ENCODE measurements at places on chromosomes 6 and 20.

- DNase-seq: no peak
Observed at GRCh38 chr20:8526610-8527009, 394.5 kb downstream of the PLCB1 start.

GRCh38 chr6:112936504-112936903 lies 589.4 kb downstream of the RFPL4B start:
- no peak for DNase-seq

DNA sequence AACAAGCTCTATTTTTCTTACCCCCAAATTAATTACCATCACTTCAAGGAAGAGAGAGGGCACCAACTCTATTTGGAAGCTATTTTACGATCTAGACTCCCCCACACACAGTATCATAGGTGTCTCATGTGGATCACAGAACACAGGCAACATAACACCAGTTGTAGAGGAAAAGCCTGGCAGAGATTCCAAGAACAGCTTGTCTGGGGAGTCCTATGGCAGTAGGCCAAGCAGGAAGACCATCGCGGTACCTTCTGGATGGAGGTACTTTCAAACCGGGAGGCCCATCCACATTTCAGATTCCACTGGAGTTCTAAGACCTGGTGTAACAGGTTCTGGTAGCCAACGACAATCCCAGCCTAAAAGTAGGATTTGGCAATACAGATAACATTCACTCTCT lies 37.6 kb upstream of the SPDEF start:
- DNase-seq: no peak

- DNase-seq: no peak
Observed at GRCh38 chr6:40579101-40579500, 8.1 kb downstream of the LRFN2 start.

DNA sequence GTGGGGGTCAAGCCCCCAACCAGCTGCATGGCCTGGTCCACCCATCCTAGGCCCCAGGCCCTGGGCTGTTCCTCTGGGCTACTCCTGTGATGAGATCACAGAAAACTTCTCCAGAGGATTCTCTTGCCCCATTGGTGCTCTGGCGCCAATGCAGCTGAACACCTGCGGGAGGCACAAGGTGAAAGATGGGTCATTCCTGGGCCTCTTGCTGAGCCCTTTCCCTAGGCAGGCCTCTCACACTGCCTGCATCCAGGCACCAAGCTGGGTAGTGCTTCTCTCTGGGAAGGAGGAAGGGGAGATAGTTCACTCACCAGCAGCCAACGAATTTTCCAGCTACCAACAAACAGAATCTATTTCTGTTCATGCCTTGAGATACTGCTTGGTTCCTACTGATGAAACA lies 142.1 kb downstream of the PXDC1 start:
- no peak for DNase-seq

DNA sequence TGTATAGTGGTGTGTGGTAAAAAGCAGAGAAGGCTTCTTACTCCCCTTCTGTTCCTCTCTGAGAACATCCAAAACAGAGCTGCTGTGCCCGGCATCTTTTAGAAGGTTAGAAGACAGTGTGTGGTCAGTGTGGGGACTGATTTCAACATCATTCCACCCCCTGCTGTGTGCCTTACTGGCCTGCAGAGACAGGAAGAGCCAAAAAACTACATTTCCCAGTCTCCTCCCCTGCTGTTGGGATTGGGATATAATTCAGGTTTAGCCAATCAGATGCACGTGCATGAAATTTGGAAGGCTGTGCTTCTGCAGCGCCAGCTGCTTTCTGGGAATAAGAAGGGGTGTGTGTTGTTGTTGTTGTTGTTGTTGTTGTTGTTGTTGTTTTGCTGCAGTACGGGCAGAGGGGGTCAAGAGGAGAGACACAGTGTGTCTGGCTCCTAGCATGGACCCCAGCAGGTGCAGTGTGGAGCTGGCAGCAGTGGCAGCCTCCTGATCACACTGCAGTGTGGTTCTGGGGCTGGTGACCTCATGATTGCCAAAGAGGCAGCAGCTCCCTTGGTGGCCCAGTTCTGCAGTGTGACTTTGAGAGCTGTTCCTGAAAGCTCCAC lies 74.7 kb downstream of the MRPL14 start:
- no peak for DNase-seq

- DNase-seq: no peak
Observed at GRCh38 chr6:3956054-3956453, 106.9 kb downstream of the FAM50B start.

- no peak for DNase-seq
Observed at GRCh38 chr6:16706029-16706428, 55.2 kb downstream of the ATXN1 start.

GRCh38 chr6:38155621-38156204 lies 336.2 kb downstream of the ZFAND3 start:
- no peak for DNase-seq

DNA sequence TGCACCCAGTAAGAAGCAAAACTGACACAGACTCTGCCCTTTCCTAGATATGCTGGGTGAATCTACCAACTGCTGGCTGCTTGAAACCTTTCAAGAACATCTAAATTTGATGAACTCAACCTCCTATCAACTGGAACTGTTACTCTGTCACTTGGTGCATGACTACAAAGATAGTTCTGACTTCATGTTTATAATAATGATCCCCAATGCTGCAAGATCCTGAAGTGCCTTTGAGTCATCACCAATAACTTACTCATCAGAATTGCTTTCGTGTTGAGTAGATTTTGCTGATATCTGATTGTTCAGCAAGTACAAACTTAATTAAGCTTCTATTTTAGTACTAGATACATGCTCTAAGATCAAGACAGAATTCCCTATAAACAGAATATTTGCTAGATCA lies 100.2 kb upstream of the ARMC2 start:
- DNase-seq: no peak

- no peak for DNase-seq
Observed at GRCh38 chr6:42239333-42239732, 21.7 kb upstream of the MRPS10 start.

GRCh38 chr6:56363796-56364430 lies 116.5 kb upstream of the COL21A1 start:
- no peak for DNase-seq

DNA sequence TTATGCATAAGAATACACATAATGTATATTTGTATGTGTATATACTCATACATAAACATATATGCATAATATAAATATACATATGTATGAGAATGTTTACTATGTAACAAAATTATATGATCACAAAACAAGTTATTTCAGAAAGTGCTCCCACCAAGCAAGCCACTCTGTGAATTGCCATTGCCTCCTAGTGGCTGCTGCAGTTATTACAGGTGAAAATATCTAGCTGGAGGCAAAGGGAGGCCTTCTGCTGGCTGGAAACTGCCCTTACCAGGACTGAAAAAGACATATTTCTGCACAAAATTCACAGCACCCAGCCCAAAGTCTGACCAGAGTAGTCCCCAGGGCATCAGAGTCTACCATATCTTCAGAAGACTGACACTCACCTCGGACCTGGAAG lies 14.4 kb upstream of the ADAM33 start:
- no peak for DNase-seq
